ENCODE measurements at places on chromosomes 4 and X. TPM values are rescaled to one million over a fixed set of nuclear protein-coding genes. Genes with fewer than 3 reads are reported as not detected.

DNA sequence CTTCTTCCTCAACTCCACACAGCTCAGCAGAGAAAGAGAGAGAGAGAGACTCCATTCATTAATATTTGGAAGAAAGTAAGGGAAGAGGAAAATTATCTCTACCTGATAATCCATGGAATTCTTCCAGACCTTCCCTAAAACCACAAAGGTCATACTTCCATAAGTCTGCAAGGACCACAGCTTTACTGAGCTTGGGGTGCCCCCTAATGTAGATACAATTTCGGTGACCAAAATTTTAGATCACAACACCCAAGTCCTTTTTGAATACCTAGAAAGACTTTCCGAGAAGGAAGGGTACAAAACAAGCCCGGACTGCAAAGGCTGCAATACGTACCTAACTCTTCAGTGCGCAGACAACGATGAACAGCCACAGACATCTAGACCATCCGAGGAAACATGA lies 523.9 kb downstream of the GLUD2 start:
- no peak for DNase-seq

DNA sequence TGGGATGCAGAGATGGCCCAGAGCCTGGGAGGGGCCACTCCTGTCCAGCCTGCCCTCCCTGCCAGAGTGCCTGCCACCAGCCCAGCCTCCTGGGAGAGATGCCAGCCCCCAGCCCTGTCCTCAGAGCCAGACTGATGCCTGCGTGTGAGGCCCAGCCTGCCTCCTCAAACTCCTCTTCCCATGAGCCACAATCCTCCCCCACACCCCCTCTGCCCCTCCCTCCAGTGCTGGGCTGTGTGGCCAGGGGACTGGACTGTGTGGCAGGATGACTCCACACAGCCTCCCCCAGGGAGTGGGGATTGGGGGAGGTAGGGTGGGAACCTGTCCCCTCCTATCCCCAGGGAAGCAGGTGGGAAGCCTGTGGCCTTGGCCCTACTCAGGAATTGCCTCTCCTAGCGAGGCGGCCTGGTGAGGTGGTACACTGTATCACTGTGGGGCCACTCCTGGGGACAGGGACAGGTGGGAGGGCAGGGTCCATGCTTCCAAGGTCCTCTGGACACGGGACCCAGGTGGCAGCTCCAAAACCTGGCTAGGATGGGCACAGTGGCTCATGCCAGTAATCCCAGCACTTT lies 4.3 kb upstream of the SH3BP2 start:
- DNase-seq: no peak

GRCh38 chr4:24417206-24417605 lies 167.1 kb downstream of the DHX15 start:
- DNase-seq: no peak

DNA sequence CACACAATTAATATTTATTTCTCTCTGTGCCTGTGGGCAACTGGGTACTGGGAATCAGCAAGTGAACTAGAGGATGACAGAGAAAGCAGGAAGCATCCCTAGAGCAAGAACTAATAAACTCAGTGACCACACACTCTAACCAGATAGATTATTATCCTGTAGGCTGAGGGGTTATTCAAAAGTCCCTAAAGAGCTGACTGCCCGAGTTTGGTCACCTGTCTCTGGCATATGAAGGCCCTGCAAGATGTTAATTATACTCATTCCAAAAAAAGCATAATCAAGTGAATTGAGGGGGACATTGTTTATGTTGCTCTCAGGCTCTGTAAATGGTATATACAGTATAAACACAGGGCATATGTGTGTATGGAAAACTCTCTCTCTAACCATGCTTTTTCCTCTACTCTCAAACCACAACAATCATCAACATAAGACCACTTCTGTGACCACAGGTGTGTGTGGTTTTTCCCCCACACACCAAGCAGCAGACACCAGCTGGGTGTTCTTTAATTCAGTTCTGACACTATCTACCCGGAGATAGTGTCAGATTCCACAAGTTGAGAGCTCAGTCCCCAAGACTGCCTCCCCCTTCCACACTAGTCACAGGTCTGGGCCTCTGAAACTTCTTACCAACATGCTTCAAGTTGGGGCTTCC lies 6.2 kb upstream of the HPSE start:
- no peak for DNase-seq

- DNase-seq: no peak
These were observed 52.5 kb downstream of the CASP3 start for GRCh38 chr4:184596617-184597185.

DNA sequence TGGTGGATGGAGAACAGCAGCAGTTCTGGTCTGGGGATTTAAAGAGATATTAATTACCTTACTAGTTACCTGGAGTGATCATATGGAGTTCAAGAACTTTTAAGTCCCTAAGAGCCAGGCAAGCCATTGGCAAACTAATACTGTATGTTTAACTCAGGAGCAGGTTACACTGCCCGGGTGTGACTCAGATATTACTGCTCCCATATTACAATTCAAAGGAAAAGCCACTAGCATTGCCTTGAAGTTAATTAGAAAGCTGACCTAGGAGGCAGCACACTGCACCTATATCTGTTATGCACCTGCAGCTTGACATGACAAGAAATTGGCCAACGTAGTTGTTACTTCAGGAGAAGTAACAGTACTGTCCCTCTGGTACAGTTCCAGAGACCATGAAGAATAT lies 47.2 kb downstream of the GRK4 start:
- DNase-seq: no peak

- peak; percentile 52 for DNase-seq
These were observed 5.6 kb upstream of the CT47C1 start for GRCh38 chrX:119067023-119067739.

- no peak for DNase-seq
These were observed 794.8 kb upstream of the EPHA5 start for GRCh38 chr4:66465111-66465510.

DNA sequence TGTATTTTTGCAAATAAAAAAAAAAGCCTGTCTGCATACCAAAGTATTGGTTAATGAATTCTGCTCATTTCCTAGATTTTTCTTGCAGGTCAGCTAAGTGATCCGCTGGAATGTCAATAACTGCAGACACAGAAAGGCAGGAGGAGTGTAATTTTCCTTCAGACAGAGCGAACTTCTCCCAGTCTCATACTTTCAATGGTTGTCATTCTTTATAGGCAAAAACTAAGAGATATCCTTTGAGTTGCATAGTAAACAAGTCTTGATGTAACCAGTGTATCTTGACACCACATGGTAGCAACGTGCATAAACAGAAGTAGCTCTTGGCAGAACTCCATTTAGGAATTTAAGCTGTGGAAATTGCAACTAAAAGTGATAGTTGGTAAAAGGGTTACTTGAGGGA lies 8.2 kb downstream of the CAPN6 start:
- DNase-seq: no peak

DNA sequence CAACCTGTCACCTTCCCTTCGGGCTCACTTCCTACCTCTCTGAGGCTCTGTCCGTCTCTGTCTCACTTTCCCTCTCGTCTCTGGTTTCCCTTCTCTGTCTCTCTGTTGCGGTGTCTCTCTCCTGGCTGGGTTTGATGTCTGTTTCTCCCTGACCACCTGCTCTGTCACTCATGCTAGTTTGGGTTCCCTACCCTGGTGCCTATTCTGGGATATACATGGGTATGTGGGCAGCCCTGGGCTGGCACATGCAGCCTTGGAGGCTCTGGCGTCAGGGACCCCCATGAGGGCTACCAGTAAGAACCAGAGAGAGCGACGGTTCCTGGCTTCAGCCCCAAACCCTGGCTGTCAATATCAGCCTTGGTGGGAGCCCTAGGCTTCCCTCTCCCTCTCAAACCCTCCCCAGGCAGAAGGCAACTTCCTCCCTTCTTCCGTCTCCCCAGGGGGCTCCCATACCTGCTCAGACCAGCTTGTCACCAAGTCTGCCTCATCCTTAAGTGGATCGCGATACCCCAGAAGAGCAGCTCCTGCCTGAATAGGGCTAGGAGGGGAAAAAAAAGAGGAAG lies 314 bp downstream of the DNASE1L1 start:
- DNase-seq: no peak

GRCh38 chr4:172125443-172125842 lies 312.2 kb downstream of the GALNTL6 start:
- no peak for DNase-seq

DNA sequence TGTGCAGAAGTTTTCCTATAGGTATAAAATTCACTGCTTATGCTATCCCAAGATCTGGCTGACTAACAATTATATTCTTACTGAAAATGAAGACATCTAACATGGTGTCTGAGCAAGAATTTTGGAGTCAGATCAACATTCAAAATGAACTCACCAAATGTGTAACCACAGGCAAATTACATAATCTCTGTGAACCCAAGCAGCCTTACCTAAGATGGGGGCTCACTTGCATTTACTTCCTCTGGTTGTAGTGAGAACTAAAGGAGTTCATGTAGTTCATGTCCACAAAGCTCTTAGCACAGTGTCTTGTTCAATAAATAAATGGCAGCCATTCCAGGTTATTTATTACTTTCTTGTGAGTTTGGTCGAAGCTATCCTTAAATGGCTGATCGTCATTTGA lies 163.9 kb upstream of the LCORL start:
- no peak for DNase-seq

- DNase-seq: no peak
These were observed 374.6 kb upstream of the SLC7A11 start for GRCh38 chr4:138616775-138617174.

DNA sequence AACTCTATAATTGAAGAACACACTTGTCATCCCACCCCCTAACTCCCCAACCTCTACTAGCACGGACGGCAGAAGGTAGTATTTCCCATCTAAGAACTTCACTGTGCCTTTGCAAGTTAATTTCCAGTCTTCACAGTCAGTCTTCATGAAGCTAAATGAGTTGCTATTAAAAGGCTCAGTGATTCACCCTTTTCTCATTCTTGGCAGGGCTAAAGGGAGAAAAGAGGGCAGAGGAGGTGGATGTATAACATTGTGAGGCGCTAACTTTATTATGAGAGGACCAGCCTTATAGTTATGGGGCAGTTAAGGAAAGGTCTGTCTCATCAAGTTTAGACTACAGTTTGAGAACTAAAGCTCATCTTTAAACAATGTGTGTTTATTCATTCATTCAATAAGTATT lies 161.0 kb upstream of the S100G start:
- DNase-seq: no peak

DNA sequence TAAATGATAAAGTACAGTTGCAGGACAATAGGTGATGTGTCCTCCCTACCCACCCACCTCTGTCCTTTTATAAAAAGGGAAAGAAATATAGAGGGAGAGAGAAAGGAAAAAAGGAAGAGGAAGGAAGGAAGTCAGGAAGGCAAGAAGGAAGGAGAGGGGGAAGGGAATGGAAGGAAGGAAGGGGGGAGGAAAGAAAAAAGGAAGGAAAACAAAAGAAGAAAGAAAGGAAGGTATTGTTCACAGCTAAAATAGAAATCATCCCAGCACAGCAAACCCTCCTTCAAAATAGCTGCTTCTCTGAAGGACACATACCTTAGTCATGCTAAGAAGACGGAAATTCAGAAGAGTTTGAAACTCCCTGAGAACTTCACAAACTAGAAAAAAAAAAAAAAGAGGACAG lies 8.4 kb downstream of the NKX6-1 start:
- no peak for DNase-seq

- no peak for DNase-seq
These were observed 104.7 kb upstream of the MID1 start for GRCh38 chrX:10725071-10725470.

DNA sequence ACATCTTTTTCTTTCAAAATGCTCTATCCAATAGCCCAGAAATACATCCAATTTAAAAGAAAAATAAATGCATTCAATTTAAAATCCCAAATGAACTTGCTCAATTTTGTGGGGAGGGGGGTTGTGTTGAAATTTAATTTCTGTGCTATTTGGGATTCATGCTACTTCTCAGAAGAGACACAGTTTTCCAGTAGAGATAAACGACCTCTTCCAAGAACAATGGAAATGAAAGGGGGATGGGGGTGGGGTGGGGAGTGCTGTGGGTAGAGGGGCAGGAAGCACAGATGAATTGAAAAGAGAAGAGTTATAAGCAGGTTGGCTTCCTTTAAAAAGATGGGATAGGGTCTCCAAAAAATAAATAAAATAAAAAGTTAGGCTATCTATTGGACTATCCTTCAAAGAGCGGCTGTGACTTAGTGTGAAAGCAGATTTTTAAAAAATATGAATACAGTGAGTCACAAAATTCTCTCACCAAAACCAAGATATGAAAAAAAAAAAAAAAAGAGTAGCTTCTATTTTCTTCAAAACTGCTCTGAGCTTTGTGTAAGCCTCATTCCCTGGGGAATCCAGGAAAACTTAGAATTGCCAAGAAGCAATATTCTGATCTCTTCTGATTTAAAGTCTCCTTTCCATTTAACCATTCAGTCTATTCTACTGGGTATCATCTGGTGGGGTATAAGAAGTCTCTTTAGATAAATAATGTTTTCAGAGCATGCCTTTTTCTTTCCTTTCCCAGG lies 324.3 kb downstream of the PTTG2 start:
- DNase-seq: no peak

- DNase-seq: no peak
These were observed 27.7 kb downstream of the ABCG2 start for GRCh38 chr4:88130544-88131305.

DNA sequence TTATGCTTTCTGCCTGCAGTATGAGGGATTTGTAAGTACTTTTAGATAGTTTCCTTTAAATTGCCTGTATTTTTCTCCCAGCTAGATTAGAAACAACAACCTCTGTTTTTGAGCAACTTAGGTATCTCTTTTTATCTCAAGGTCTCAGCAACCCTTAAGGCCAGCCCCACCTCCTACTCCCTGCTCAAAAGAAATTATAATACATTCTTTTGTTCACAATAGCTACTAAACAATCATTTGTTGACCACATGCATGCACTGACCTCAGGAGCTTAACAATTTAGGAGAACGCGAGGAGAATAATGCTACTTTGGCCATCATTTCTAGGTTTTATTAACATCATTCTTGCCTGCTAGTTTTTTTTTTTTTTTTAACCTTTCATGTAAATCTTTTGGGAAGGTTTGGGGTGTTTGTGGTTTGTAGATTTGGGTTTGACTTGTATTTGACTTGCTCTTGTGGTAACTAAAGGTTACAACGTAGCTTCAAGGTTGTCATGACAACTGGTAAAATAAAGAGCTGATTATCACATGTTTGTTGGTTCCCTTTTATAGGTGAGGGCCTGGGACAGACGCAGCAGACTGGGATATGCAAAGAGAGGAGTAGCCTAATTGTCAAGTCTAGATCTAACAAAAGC lies 145.4 kb upstream of the PLAC1 start:
- DNase-seq: no peak

The VEGFC gene
- total RNA-seq: 2.9 TPM

The DMRTC1B gene
- total RNA-seq: not detected

The VSIG4 gene
- 18.7 TPM for total RNA-seq

The CFAP47 gene
- not detected for total RNA-seq

The JADE1 gene
- total RNA-seq: 15.9 TPM

The FTHL17 gene
- total RNA-seq: not detected

The PNPLA4 gene
- 26.8 TPM for total RNA-seq

The HPGD gene
- total RNA-seq: 435 TPM

The PHOX2B gene
- 1.5 TPM for total RNA-seq

The TEX13D gene
- total RNA-seq: not detected

The DOCK11 gene
- 12.3 TPM for total RNA-seq

The AADAT gene
- 2.7 TPM for total RNA-seq

The CT83 gene
- total RNA-seq: not detected

The NLGN3 gene
- 1.1 TPM for total RNA-seq

The WNK3 gene
- 0.80 TPM for total RNA-seq
